ENCODE measurements at places on chromosomes 6 and 20.

DNA sequence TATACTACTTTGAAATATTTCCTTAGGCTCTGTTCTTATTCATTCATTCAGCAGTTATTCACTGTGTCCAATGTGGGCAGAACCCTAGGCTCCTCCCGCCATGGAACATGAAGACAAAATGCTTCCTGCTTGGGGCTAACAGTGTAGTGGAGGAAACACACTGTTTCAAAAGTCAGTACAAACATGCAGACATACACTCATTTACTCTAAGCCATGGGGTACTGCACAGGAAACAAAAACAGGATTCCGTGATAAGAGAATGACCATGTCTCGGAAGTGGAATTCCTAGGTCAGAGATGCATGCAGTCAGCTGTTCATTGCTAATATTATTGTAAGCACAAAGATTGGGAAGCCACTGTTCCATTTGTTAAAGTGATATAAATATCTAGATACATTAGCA lies 18.4 kb upstream of the FAM209A start:
- no peak for DNase-seq

- no peak for DNase-seq
Measured at GRCh38 chr6:51663525-51663924, 423.9 kb downstream of the PKHD1 start.

DNA sequence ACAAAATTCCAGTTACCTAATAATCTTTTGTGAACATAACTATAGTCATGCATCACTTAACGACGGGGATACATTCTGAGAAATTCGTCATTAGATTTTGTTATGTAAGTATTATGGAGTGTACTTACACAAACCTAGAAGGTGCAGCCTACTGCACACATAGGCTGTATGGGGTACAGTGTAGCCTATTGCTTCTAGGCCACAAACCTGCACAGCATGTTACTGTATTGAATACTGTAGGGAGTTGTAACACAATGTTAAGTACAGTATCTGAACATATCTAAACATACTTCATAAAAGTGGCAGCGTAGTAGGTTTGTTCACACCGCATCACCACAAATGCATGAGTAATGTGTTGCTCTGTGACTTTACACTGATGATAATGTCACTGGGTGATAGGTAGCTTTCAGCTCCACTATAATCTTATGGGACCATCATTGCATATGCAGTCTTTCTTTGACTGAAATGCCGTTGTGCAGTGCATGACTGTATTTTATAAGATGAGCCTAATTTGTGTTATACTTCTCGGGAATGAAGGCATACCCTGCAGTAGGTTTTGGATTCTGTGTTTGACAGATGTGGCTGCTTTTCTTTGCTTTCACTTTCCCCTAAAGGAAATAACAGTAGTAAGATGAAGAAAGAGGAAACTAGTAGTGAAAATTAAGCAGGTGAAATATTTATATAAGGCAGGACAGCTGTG lies 365.6 kb downstream of the FARS2 start:
- DNase-seq: no peak

DNA sequence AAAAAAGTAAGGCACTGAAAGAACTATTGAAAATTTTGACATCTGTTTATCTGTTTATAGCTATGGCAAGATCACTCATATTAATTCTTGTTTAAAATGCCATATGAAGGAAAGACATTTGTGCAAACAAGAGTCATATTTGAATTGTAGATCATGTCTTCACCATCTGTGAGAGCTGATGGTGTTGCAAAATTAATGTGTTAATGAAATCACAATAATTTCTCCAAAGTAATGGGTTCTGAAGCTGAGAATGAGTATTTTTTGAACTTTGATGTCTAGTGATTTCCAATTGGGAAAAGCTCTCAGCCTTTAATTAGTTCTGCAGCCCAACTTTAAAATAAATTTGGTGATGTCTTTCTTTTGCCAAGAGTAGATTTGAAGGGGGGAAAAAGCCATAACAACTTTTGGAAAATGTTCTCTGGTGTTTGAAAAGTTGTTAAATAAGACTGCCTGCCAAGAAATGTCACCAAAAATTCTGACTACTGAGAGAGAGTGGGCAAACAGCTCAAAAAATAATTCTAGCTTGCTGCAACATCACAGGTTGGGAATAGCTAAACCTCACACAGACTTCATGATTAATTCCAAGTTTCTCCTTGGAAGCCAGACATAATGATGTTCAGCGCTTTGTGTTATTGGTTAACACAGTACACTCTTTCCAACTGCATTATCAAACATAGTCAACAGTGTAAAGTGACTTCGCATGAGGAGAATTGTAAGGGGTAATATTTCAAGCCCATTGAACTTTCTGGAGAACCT lies 142.6 kb downstream of the SOBP start:
- no peak for DNase-seq

DNA sequence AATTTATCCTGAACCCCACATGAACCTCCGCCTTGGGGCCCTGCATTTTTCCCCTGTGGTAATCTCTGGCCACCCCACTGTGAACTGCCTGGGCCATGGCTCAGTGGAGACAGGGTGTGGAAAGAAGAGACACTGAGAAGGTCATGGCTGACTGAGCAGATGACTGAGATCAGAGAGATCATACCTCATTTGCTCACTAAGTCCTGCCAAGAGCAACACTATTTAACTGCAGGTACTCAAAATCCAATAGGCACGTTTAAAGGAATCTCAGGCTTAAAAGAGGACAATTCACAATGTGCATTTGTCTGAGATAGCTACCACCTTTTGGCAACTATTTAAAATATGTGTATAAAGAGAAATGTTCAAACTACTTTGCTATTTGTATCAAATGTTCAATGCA lies 305.0 kb downstream of the GMDS start:
- no peak for DNase-seq

- DNase-seq: no peak
Measured at GRCh38 chr6:139475241-139475640, 100.8 kb upstream of the CITED2 start.

DNA sequence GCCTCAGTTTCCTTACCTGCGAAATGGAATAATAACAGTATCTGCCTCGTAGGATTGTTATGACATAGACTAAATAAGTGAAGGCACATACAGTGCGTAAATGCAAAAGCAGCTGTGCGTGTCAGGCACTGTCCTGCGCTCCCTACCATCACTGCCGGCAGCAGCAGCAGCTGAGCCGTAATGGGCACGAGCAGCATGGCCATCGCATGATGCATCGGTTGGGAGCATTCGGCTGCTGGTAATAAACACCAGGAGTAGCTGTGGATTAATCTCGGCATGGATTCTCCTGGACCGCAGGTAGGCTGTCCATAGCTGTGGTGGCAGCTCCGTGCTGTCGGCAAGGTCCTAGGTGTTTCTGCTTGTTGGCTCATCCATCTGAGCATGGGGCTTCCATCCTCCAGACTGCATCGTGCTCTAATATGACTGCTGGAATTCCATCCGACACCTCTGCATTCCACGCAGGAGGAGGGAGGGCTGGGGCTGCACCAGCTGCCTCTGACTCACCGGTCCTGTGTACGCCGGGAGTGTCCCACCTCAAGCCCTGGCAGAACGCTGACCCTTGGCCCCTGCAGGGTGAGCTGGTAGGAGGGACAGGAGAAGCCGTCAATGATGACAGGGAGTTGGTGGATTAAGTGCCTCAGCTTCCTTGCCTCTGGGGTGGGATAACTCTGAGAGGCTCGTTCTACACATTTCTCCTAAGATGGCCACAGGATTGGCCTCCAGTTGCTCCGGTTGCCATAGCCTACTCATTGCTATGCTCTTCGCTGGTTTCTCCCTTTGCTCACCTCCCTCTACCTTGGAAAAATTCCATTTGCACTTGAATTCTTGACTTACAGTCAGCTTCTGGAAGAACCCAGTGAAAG lies 100.9 kb upstream of the PMEPA1 start:
- DNase-seq: no peak

DNA sequence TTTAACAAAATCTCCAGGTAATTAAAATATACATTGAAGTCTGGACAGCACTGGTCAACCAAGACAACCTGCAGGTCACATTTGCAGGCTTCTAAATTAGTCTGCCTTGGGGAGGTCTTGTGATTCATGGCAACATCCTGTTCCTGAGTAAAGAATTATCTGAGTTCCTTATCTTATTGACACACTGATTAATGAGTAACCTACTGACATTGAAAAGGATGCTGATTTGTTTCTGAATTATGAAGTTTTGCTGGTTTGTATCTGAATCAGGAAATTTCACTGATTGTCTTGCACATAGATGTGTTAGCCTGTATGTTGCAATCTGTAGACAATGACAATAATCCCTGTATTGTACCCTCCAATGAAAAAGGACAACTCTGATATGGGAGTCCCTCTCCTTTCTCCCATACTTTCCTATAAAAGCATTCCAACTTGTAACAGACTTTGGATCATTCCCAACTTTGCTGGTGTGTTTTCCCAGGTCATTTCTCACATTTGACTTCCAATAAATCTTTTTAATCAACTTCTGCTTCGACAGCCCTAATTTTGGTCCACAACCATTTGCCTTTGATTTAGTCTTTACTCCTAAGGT lies 80.0 kb downstream of the LAMP5 start:
- no peak for DNase-seq

DNA sequence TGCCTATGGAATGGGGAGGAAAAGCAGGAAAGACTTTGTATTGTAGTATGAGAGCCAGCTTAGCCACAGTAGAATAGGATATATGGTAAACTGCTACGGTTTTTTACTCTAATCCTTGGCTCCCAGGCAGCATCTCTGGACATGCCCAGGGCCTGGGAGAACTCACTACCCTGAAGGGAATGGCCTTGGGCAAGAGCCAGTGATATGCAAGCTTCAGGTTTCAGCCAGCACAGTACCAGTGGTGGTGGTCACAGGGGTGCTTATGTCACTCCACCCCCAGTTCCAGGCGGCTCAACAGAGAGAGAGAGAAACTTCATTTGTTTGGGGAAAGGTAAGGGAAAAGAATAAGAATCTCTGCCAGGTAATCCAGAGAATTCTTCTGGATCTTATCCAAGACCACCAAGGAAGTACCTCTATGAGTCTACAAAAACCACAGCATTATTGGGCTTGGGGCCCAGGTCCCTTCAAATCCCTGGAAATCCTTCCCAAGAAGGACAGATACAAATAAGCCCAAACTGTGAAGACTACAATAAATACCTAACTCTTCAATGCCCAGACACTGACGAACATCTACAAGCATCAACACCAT lies 121.2 kb downstream of the THBS2 start:
- DNase-seq: no peak

GRCh38 chr6:108564178-108564577 lies 3.5 kb downstream of the FOXO3 start:
- no peak for DNase-seq

Data from putamen (tissue), 1 donor.